ENCODE measurements at places on chromosomes 7 and 10.

- no peak for DNase-seq
Observed at GRCh38 chr7:4849390-4849789, 12.4 kb downstream of the PAPOLB start.

DNA sequence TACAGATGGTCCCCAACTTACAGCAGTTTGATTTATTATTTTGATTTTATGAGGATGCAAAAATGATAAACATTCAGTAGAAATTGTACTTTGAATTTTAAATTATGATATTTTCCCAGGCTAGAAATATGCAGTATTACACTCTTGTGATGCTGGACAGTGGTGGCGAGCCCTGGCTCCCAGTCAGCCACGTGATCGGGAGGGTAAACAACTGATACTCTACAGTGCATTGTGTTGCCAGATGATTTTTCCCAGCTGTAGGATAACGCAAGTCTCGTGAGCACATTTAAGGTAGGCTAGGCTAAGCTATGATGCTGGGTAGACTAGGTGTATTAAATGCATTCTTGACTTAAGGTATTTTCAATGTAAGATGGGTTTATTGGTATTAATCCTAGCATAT is 865.2 kb downstream of the SORCS3 start:
- DNase-seq, result no peak

DNA sequence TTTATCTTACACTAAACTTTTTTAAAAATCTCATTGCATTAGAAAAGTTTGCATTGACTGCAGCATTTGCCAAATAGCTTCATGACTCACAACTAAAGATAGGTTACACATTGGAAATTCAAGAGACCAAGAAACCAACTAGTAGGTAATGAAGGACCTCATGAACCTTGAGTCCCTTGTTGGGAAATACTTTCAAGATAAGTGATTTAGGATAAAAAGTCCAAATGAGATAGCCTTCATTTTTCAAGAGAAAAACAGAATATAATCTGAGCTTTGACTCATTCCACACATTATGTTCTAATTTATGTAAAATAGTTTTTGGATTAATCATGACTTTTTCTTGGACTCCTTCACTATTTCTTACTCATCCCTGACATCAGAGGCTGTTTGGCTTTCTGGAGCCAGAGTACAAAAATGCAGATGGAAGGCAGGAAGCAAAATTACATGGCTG is 13.1 kb upstream of the LIPF start:
- DNase-seq, result no peak

DNA sequence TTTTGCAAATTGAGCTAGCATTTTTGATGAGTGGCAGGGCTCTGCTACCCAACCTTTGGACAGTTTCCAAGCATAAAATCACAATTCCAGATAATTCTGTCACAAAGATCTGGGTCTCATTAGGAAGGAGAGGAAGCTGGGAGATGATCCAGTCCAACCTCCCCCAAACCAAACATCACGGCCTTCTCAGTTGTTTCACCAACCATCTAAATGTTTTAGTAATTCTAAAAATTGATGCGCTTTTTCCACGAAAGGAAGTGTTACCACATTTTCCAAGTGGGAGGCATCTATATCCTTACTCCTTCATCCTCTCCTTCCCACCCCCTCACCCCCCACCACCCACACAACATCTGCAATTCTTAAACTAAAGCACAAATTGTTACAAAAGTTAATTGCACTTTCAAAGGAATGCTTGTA is 108.3 kb downstream of the EGFR start:
- no peak for DNase-seq

DNA sequence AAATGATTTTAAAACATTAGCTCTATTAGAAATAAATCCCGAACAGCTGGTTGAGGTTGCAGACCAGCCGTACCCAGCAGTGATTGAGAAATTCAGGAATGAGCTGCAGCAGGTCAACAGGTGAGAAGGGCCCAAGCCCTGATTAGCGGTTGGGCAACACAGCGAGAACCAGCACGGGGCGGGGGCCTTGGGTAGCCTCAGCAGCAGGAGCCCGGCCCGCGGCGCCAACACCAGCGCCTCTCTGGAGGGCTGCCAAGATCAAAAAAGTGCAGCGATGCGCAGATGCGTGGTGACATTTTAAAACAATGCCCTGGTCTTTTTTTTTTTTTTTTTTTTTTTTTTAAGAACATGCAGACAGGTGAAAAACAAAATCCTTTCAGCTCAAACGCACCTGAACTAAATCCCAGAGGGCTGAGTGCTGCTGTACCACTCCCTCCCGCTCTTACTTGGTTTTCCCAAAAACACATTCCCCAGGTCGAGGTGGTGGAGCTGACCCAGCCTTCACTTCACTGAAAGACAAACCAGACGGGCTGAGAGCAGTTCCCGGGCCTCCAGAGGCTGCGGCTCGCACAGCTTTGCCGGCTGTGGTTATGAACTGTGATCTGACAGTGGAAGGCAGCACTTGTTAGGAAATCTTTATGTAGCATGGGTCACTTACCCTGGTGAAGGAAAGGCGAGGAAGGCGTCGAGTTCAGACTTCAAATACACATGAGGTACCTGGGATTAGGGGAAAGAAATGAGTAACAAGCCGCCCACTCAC is 579.4 kb downstream of the SDK1 start:
- DNase-seq, result no peak

DNA sequence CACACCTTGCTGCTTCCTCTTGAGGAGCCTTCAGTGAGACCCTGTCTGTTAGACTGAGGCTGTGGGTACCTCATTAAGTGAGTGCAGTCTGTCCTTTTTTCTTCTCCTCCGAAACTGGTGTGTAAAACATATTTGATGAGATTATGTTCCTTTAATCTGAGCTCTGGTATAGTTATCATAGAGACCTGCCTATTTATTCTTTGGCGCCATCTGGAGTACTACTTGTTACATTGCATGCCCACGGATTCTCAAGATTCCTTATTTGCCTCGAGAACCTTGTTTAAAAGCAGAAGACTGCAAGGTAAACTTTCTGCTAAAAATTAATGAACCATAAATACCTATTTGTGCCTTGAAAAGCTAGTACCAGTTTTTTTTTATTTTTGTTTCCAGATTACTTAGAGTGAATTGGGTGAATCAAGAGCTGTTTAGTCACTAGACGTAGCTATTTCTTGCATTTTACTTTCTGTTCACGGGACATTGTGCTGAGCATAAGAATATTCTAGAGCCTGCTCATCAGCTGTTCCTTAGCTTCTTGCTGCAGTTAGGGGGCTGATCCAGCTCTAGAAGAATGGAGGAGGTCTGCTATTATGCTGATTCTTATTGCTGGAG is 16.9 kb upstream of the STMP1 start:
- no peak for DNase-seq

DNA sequence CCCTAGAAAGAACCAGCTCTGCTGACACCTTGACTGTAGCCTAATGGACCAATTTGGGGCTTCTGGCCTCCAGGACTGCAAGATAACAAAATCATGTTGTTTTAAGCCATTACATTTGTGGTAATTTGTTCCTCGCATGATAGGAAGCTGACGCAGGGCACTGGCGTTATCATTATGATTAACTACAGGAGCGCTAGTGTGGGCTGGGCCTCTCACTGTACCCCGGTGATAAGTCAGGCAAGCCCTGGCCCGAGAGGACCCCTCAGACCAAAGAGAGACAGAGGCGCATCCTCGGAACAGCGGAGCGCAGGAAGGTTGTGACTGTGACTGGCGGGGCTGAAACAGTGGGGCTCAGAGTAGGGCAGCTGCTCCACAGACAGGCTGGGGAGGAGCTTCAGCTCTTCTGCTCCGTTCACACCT is 150.3 kb upstream of the CHST15 start:
- no peak for DNase-seq

GRCh38 chr7:23232966-23233365 is 13.6 kb upstream of the GPNMB start:
- DNase-seq, result no peak

- no peak for DNase-seq
Observed at GRCh38 chr10:372566-372965, 237.3 kb downstream of the ZMYND11 start.

DNA sequence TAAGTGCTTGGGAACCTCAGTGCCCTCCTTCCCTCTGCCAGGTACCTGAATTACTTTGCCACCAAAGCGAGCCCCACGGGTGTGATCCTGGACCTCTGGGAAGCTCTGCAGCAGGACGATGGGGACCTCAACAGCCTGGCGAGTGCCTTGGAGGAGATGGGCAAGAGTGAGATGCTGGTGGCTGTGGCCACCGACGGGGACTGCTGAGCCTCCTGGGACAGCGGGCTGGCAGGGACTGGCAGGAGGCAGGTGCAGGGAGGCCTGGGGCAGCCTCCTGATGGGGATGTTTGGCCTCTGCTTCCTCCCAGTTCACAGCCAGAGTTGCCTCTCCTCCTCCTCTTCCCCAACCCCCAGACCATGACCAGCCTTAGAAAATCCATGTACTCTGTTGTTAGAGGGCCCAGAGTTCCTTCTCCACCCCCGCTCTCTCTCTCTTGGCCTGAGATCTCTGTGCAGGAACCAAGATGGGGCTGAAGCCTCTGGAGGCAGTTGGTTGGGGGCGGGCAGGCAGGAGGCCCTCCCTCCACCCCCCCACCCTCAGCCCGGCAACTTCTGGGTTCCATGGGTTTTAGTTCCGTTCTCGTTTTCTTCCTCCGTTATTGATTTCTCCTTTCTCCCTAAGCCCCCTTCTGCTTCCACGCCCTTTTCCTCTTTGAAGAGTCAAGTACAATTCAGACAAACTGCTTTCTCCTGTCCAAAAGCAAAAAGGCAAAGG is 19.8 kb upstream of the SLC29A3 start:
- DNase-seq, result no peak

- no peak for DNase-seq
Observed at GRCh38 chr7:81430150-81430549, 339.7 kb downstream of the HGF start.

GRCh38 chr7:41975849-41976248 is 261.2 kb downstream of the GLI3 start:
- no peak for DNase-seq

DNA sequence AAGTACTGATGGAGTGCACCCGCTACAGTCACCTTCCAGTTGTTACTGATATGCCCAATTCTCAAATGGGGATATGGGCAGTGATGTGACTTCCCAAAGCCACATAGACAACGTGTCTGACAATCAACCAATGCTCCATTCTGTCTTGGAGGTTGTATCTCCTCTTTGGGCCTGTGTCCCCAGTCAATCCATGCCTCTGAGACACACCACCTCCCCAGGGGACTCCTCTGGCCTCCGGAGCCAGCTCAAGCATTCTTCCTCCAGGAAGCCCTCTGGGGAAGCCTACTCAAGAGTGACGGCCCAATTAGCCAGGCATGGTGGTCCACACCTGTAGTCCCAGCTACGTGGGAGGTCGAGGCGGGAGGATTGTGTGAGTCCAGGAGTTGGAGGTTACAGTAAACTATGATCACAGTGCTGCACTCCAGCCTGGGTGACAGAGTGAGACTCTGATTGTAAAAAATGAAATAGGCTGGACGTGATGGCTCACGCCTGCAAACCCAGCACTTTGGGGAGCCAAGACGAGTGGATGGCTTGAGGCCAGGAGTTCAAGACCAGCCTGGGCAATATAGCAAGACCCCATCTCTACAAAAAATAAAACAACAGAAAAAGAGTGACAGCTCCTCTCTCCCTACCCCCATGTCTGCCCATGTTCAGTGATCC is 99.5 kb upstream of the TNRC18 start:
- DNase-seq, result no peak

DNA sequence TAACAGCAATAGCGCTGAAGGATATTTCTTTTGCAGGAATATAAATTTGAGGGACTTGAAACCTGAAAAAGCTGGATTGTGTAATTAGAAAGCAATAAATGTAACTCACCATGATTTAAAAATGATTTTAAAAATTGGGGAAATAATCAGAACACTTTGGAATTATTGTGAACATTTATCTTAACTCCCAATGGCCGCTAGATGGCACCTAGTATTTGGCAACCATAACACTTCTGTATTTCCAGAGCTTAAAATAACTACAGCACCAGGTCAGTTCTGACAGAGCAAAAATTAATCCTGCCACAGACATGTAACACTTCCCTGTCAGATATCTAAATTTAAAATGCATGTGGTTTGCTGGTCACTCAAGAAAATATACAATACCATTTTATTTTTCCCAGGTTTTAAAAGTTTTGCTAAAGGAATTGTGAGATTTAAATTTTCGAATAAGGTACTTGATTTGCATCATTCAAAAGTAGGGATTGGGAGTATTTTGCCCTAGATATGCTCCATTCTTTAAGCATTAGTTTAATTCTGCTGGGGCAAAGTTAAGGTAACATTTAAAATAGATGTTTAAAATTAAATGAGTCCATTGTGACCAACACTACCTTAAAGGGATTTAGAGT is 144.5 kb downstream of the PPP1R3A start:
- no peak for DNase-seq

- DNase-seq, result no peak
Observed at GRCh38 chr7:92699560-92699959, 109.4 kb upstream of the FAM133B start.

DNA sequence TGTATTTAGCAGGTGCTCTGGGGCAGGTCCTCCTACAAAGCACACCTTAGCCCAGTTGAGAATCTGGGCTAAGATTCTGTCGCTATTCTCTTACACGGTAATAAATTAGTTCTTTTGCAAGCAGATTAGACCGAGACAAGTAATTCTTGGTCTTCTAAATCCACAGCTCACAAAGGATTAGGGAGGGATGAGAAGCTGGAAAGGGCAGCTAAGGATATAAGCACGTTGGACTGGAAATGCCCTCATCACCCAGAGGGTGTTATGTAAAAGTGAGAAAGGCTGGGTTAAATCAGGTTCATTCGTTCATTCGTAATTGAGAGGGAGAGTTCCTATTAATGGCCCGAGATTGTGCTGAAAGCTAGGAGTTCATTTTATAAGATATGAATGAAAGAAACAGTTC is 41.8 kb downstream of the PFKFB3 start:
- no peak for DNase-seq

DNA sequence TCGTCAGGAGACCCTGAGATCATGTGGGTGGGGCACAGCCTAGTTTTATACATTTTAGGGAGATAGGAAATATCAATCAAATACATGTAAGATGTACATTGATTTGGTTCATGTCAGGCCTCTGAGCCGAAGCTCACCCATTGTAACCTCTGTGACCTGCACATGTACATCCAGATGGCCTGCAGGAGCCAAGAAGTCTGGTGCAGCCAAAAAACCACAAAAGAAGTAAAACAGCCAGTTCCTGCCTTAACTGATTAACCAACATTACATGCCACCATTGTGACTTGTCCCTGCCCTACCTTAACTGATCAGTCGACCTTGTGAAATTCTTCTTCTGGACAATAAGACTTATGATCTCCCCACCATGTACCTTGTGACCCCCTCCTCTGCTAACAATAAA is 16.0 kb upstream of the LRRC61 start:
- no peak for DNase-seq

- no peak for DNase-seq
Observed at GRCh38 chr10:92153-92552, 43.1 kb upstream of the TUBB8 start.

Measured in activated CD8-positive, alpha-beta memory T cell treated with anti-CD3 and anti-CD28 coated beads for 4 hours (primary cell).